ENCODE measurements at places on chromosomes 5 and 9.
A peak's percentile ranks its signal among the peaks of the same experiment; 100 is the strongest.

DNA sequence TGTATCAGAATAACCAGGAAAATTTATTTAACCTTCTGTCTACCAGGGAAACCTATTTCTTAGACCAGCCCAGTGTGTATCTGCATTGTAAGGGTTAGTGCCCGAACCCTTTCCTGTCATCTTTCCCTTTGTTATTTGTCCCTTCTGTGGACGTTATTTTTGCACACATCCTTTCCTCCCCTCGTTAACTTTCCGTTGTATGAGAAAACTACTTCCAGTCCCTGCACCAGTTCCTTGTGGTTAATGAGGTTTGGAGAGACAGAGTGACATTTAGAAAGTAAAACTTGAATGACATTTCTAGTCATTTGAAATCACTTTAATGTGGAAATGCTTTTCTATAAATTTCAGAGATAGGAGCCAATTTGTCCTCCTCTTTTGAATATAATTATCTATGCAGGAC is 4.3 kb upstream of the IFNB1 start:
- no peak for DNase-seq

- peak; percentile 70 for DNase-seq
These were observed 2.0 kb downstream of the GLIS3 start for GRCh38 chr9:4297786-4298254.

GRCh38 chr5:130323804-130324454 is 419.7 kb downstream of the CHSY3 start:
- no peak for DNase-seq

GRCh38 chr5:132301344-132302271 is 7.4 kb downstream of the SLC22A4 start:
- DNase-seq: peak; percentile 38

DNA sequence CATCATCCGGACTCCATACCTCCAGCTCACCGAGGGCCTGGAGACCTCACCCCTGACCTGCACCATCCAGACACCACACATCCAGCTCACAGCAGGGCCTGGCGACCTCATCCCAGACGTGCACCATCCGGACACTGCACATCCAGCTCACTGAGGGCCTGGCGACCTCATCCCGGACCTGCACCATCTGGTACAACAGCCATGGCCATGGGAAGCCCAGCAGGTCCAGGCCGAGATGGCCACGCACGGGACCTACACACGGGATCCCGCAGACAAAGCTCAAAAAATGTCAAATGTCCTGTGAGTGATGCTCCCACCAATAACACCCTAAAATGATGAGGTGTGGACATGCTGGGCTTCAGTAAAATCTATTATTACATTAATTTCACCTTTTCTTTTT is 9.7 kb downstream of the TERT start:
- peak; percentile 23 for DNase-seq

DNA sequence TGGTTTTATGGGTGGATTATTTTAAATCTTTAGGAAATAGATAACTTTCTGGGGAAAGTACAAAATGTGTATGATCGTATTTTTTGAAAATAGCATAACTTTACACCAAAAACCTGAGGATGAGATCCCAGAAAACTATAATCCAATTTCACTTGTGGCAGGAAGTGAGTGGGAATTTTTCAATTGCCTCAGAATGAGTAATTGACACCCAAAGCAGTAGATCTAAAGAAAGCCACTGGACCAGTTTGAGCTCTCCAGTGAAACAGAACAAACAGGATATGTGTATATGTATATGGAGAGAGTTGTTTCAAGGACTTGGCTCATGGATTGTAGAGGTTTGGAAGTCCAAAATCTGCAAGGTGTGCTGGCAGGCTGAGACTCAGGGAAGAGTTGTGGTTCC is 109.2 kb upstream of the SHB start:
- DNase-seq: no peak

GRCh38 chr5:111973961-111974360 is 217.0 kb upstream of the NREP start:
- DNase-seq: no peak

DNA sequence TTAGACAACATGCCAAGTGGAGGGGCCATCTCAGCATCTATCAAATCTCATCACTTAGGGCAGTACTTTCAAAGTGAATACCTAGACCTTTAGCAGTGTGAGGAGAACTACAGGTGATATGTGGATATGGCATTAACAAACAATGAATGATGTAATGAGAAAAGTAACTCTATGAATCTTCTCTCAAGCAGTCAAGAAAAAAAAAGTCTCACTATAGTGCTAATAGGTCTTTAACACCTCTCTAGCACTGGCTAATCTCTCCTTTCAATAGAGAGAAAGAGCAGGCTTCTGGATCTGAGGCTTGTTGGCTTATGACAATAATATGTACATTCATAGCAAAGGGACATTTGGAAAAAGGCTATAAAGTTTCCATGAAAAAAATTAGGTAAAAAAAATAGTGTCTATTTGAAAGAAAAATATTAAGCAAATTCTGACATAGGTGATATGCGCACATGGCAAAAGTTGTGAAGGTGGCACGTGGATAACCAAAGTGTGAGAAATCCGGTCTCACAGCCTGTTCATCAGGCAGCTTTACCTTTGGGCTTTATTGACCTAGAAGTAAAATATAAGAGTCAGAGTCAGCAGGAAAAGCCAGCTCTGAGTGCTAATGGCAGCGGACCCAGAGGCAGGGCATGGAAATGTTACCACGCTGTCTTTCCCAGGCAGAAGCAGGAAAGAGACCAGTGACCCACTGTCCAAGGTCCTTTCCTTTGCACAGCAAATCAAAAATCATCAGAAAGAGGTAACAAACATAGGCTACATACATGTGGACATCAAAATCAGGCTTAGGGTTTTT is 203.4 kb downstream of the EFNA5 start:
- no peak for DNase-seq
